ENCODE measurements at places on chromosomes 11 and 22.

DNA sequence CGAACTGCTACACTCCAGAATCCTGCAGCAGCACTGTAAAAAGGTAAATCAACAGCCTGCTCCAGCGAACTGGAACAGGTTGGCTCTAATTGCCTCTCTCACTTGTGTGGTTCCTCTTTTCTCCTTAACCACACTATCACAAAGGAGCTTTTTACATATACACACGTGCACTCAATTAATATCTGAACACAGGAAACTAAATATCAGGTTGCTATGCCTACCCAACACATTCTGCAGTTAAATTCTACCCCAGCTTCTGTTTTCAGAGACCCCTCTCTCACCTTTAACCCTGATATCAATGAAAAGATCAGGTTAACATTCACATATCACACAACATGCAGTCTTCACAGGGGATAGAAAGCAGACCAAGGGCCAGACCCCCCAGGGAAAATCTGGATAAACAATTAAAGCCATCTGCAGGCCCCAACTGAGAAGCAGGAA, 11.0 kb downstream of the RBFOX2 start:
- no peak for DNase-seq

GRCh38 chr11:57391539-57391938, 1.1 kb upstream of the PRG2 start:
- DNase-seq = no peak

DNA sequence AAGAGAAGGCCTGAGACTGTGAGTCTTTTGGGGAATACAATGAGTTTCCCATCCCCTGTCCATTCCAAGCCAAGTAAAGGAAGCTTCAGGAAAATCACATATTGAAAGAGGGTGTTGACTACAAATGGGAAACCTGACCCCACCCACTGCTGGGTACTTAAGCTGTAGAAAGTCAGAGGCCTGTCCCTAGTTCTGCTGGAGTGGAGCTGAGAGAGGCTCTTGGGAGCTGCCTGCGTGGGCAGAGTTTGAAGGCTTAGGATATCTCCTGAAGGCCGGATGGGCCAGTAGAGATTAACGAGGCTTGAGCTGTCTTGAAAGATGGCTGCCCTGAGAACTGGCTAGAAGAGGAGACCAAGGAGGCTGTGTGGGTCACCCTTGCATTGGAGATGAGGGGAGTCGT, 176.2 kb upstream of the NECTIN1 start:
- no peak for DNase-seq

DNA sequence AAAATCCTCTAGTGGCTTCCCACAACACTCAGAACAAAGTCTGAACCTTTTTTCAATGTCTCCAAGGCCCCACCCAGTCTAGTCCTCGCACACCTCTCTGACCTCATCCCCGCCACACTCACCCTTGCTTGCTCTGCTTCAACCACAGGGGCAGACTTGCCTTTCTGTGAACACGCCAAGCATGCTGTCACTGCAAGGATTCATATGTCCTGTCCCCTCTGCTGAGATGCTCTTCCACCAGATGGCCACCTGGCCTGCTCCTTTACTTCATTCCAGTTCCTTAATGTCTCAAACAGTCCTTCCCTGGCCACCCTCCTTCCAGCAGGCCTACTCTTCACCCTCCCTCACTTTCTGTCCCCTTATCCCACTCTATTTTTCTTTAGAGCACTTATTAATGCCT, 60.6 kb upstream of the ARHGAP20 start:
- no peak for DNase-seq

- no peak for DNase-seq
Measured at GRCh38 chr11:28674433-28675103, 566.4 kb downstream of the METTL15 start.

DNA sequence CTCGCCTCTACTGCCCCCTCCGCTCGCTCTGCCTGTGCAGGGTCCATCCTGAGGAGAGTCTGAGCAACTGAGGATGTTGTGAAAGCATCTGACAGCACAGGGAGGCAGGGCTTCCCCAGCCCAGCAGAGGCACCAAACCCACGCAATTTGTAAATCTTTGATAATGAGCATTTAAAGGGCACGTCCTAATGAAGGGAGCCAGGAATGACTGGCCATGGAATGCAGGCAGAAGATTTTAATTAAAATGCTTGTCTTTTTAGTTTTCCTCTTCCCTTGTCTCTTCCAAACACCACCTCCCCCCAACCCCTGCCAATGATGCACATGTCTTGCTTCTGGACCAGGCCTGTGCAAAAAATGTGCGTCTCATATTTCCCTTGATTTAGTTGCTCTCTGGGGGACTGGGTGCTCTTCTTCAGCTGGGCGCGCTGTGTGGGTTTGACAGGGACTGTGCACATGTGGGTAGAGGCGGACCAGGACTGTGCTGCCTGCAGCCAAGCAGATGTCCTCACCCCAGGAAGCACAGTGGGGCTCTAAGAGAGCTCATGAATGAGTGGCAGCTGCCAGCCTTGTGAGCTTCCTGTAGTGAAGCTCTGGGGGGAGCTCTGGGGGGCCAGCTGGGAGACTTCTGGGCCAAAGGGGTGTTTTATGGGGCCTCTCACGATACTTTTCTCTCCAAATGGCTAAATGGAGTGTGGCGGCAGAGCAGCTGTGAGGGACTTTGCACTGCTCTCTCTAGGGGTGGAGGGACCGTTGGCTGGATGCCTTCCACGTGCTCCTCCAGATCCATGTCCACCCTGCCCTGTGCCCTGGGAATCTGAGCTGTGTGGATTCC, 273.5 kb downstream of the ST3GAL4 start:
- no peak for DNase-seq

DNA sequence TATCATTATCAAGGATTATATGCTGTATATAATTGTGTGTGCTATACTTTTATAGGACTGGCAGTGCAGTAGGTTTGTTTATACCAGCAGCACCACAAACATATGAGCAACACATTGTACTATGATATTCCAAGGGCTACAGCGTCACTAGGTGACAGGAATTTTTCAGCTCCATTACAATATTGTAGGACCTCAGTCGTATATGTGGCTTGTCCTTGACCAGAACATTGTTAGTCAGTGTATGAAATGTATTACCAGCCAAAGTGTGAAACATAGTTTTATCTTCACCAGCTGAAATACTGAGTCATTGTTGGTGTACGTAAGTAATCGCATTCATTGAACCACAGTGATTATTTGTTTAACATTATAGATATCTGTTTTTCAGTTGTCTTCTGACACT, 20.4 kb downstream of the JHY start:
- DNase-seq = no peak

- no peak for DNase-seq
Measured at GRCh38 chr11:86063536-86063935, 5.3 kb downstream of the PICALM start.

GRCh38 chr22:19978748-19979147, 37.1 kb upstream of the TXNRD2 start:
- no peak for DNase-seq

DNA sequence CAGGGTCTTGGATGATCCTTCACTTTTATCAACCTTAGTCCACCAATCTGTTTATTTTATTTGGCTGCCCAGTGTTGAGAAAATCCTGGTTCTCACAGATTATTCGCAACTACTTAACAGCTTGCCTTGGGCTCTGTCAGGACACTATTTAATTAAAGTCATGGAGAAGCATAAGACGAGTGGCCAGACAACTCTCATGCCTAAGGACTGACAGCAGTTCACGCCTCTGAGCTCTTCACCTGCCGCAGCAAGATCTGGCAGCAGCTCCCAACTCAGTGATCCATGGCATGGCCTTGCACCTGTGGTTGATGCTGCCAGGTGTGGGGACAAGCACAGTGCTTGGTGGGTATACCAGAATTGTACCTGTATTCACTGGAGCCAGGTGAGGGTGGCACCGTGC, 37.8 kb downstream of the HIRA start:
- no peak for DNase-seq
